ENCODE measurements at places on chromosomes 12 and 14.

DNA sequence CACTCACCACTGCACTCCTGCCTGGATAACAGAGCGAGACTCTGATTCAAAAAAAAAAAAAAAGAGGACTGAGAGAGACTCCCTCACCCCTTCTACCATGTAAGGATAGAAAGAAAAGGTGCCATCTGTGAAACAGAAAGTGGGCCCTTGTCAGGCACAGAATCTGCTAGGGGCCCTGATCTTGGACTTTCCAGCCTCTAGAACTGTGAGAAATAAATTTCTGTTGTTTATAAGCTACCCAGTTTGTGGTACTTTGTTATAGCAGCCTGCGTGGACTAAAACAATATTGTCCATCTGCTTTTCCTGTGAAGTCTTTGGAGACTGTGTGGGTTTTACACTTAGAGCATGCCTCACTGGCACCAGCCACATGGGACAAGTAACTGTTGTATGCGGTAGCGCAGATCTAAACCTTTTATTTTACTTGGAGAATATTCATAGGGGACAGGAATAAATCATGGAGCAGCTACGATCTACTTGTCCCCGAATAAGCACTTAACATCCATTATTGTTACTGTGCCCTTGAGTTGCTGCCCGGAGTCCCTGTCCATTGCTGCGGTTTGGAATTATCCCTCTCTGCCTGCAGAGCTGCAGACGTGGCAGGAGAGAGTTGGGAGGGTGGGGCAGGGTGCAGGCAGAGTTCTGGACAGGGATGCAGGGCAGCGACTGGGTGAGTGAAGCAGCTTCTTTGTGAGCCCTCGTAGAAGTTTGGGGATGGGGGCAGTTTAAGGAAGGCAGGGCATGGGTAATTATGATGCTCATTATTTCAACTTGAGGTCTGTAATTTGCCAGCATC lies 52.4 kb upstream of the STON2 start:
- no peak for DNase-seq

DNA sequence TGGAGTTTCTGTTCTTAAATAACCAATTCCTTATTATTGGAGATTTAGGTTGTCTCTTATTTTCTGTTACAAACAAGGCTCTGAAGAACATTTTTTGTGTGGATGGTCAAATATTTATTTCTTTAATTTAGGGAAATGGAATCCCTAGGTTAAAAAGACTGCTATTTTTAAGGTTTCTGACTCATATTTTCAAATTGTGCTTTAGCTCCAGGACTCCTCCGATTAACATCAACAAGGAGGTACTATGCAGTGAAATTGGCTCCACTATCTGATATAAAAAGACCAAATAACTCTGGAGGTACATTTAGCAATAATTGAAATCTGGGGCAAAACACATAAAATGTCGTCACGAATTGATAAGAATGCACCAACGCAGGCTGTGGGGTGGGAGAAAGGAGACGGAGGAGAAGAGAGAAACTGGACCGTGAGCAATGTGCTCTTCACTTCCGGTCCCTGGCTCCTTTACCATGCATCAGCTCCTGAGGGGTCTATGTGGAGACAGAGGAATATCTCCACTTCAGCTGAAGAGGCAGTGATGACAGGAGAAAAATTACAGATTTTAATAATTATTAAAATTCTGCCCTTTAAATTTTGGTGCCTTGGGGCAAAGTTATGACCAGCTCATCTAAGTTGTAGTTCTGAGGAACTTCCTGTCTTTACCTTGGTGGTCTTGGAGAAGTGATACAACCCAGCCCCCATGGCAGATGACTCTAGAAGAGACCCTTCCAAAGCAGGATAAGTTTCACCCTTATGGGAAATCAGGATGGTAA lies 90.2 kb upstream of the BTG1 start:
- DNase-seq = no peak

GRCh38 chr12:126952096-126953007 lies 1314.6 kb upstream of the TMEM132C start:
- DNase-seq = no peak

DNA sequence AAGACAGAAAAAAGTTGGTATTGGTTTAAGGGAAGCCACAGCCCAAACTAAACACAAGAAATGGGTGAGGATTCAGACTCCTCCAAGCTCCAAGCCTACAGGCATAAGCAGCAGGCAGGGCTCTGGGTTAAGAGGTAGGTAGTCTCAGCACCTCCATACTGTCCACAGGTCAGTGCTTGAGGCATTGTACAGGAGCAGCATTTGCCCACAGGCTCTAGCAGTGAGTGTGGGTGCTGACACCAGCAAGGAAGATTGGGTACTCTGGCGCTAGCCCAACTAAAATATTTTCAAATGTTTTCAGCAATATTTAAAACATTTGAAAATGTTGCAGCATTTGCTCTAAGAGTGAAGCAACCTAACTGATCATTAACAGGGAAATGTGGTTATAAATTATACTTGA lies 33.1 kb downstream of the FERMT2 start:
- DNase-seq = no peak

DNA sequence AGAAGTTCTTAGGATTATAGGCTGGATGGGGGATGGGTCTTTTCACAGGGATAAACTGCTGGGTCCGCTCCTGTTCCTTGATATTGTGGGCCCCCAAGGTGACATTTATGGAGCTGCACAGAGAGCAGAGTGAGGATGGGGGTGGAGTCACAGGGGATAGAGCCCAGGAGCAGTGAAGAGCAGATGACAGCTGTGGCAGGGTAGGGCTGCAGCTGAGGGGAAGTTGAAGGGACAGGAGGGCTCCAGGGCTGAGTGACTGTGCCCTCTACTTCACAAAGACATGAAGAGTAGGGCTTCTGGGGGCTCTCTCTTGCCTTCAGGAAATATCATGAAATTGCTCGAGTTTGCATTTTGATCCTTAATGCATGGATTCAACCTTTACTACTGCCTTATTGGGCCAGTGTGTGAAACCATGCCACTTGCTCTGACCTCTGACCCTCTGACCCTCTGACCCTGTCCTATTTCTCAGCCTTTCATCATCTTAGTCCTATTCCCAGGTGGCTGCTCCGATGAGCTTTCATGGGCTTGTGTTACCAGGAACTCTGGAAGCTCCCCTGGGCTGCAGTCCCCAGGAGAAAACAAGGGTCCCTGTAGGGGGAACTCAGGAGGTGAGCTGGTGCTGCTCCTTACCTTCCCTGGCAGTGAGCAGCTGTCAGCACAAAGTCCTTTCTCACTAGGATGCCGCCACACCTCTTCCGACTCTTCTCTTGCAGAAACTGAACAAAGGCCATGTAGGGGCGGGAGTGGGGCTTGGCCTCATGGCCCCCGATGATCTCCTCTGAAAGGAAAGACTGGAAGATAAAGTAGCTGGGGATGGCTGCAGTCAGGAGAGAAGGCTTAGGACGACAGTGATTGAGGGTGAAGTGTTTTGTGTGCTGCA lies 1.6 kb downstream of the GZMH start:
- no peak for DNase-seq

DNA sequence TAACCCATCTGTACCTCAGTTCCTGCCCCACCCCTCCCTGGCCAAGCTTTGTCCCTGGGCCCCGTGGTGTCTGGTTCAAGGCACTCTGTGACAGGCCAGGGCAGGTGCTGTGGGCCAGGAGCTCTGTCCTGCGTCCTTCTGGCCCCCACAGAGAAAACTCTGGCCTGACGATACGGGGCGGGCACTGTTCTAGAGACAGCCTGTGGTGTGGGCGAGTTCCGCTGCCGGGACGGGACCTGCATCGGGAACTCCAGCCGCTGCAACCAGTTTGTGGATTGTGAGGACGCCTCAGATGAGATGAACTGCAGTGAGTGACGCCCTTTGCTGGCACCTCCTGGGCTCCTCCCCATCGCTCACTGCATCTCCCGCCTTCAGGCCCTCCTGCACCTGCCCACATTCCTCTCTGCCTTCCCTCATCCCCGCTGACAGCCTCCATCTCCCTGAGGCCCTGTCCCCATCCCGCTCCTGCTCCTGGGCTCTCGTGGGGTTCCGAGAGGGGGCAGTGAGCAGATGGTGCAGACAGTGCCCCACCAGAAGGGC lies 22.8 kb upstream of the NXPH4 start:
- DNase-seq = no peak

GRCh38 chr12:21169878-21170472 lies 39.0 kb downstream of the SLCO1B1 start:
- no peak for DNase-seq

- no peak for DNase-seq
Observed at GRCh38 chr12:67504026-67504425, 144.5 kb upstream of the DYRK2 start.

DNA sequence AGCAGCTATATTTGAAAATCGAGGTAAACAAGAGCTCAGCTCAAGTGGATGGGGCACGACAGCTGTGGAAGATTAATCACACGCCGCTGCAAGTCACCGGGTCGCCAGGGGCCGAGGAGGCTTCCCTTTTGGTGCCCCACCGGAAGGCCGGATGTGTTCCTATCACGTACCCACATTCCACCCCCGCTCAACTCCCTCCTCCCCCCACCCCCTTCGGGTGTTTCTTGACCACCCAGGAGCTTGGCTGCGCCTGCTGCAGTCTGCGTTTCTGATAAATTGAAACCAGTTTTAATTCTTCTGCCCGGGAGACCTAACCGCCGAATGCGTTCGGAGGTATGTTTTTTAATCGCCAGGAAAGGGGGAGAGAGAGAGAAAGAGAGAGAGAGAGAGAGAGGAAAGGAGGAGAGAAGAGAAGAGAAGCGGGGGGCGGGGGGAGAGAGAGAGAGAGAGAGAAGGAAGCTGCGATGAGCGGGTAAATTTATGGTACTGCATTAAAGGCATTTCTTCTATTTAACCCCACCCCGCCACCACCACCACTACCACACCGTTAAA lies 1.8 kb downstream of the SLC8A3 start:
- no peak for DNase-seq

GRCh38 chr12:109863847-109864712 lies 16.3 kb downstream of the GLTP start:
- DNase-seq = no peak

DNA sequence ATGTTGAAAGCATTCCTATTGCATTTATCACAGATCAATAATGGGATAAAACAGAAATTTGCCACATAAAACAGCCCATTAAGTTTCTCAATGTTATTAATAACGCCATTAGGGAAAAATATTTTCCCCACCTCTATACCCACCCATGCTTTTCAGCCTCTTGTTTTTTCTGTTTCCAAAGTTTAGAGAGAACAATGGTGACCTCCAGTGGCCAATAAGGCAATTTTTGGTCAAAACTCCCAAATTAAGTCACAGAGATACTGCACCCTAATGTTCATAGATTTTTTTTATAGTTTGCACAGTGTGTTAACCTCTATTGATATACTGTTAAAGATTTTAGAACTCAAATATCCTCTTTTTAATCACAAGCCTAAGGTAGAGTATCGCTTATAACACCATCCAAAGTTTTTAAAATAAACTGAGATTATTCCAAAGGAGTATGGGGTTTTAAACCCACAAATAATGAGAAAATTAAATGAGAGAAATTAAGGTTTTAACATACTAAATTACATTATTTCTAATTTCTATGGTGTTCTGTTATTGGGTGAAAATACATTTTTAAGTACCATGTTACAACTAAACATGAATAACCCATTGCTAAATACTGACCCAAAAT lies 184.7 kb upstream of the DCN start:
- no peak for DNase-seq

- no peak for DNase-seq
Observed at GRCh38 chr14:61472801-61473376, 151.5 kb downstream of the PRKCH start.

DNA sequence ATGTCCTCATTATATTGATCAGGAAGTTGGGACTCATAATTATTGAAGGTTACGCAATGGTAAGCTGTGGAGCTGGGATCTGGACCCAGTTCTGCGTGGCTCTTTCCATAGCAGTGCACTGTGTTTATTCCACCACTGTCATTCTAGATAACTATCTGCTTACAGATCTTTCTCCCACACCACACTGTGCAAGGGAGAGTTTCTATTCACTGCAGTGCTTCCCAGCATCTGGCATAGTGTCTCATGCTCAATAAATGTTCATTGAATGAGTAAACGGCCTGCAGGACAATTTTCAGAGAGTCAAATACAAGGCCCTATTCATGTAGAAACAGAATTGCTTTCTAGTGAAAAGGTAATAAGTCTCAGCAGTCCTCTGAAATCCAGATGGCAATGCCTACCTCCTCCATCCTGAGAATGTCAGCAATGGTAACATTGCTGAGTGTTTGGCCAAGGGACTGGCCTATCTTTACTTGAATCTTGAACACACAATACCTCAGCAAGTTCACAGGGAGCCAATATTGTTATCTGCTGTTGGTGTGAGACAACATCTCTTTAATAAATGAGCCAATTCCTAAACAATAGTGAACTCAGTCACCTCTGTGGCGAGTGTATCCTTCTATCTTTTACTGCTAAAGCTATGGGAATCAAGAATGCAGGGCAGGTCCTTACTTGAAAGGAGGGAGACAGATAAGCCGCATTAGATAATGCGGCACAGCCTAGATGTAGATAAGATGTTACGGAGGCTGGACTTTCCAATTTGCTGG lies 332.4 kb upstream of the PRICKLE1 start:
- no peak for DNase-seq

- DNase-seq = no peak
Observed at GRCh38 chr12:13000616-13000924, 505 bp upstream of the HEBP1 start.
